ENCODE measurements at places on chromosomes 12 and 14. TPM values are rescaled to one million over a fixed set of nuclear protein-coding genes. Genes with fewer than 3 reads are reported as not detected.

Gene TOMM20L
- not detected for total RNA-seq

Gene DTX1
- total RNA-seq, result 0.68 TPM

Gene COX8C
- total RNA-seq, result not detected

GRCh38 chr14:93880021-93880820, 46.9 kb upstream of the FAM181A start:
- ATAC-seq, result no peak

- peak; percentile 94 for ATAC-seq
Observed at GRCh38 chr14:74302634-74303569, at the start of gene ABCD4. TSS of gene ABCD4 (minus strand) at chr14:74302934. CDS start at chr14:74302912, 22 bp downstream.

DNA sequence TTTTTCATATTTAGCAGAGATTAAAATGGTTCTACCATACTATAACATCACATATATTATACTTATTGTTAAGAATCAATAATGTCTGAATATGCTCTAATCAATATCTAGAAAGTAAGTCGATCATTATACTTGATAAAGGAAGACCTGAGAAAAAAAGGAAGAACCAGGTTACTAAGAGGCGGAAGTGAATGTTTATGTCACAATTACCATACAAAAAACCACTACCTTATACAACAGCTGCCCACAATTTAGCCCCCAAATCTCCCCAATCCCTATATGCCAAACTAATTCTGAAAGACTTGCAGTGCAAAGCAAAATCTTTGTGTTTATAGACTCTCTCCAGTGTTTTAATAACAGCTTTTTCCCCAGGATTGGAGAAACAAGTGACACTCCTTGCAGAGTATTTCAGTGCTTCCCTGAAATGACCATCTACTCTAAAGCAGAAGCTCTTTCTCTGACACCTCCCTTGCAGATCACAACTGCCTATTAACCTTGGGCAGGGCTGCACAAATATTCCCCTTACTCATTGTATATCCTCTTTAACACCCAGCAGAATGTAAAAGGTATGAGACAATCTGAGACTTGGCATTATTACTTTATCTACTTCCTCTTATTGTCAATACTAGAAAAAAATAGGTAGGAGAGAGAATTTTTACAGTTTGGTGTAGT, 12.7 kb upstream of the SLC2A3 start:
- ATAC-seq, result peak; percentile 29

- ATAC-seq, result no peak
Observed at GRCh38 chr14:93003945-93004698, 81.2 kb downstream of the CHGA start.

DNA sequence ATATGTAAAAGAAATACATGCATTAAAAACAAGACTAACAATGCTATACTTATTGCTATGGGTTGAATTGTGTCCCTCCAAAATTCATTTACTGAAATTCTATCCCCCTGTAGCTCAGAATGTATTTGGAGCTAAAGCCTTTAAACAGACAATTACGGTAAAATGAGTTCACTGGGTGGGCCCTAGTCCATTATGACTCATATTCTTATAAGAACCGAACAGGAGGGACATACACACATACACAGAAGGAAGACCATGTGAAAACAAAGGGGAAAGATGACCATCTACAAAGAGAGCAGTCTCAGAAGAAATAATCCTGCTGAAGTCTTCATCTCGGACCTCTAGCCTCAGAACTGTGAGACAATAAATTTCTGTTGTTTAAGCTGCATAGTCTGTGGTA, 77.1 kb upstream of the ANKS1B start:
- no peak for ATAC-seq
